Astrocyte (in vitro differentiated cells and primary cell): ENCODE measurements at places on chromosomes 11 and 22. TPM values are rescaled to one million over a fixed set of nuclear protein-coding genes. Genes with fewer than 3 reads are reported as not detected.

GRCh38 chr11:121589946-121590537 is 137.3 kb upstream of the SORL1-AS1 start:
- H3K27me3 ChIP-seq, result peaks cover 9% of the 10 kb centered on the region
- H3K36me3 ChIP-seq, result no peaks in the 10 kb centered on the region
- no peak overlapping the region for H3K27ac ChIP-seq
- H3K4me3 ChIP-seq, result no peak overlapping the region
- H3K4me1 ChIP-seq, result peaks cover under 1% of the 10 kb centered on the region

DNA sequence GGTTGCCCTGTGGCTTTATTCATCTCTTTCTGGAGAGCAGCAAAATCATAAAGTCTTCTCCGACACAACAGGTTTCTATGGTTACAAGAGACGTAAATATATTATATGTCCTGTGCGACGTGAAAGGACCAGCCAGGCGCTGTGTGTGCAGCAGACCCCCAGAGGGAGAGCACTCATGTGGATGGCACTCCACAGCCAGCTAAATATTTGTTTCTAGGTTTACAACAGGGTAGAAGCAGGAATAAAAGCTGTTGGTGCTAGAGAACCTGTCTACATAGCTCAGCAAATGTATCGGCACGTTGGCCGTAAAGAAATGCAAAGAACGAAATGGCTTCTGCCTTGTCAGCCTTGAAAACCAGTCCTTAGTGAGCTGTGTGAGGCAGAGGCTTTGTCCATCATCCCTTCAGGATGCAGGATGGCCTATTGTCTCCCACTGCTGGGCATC is 133.8 kb upstream of the PITPNB start:
- DNase-seq, result no peak
- no peaks in the 10 kb centered on the region for H3K27me3 ChIP-seq
- no peaks in the 10 kb centered on the region for H3K36me3 ChIP-seq
- H3K27ac ChIP-seq, result no peak overlapping the region

DNA sequence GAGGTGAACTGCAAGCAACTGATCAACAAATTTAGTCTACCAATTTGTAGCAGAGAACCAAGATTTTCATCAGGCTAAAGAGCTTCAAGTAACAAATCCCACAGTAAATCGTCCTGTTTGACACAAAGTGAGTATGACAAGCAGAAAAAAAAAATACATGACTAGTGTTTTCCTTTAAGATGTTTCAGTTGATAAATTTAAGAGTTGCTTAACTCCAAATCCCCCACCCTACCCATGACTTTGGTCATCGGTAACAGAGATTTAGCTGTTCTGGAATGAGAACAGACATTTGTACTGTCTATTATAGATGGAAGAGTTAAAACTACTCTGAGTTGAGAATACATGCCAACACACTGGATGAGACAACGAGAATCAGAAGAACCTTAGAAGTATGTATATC is 165.0 kb upstream of the MTMR2 start:
- no peak overlapping the region for H3K4me3 ChIP-seq
- H3K36me3 ChIP-seq, result peaks cover 11% of the 10 kb centered on the region
- H3K27me3 ChIP-seq, result no peaks in the 10 kb centered on the region

DNA sequence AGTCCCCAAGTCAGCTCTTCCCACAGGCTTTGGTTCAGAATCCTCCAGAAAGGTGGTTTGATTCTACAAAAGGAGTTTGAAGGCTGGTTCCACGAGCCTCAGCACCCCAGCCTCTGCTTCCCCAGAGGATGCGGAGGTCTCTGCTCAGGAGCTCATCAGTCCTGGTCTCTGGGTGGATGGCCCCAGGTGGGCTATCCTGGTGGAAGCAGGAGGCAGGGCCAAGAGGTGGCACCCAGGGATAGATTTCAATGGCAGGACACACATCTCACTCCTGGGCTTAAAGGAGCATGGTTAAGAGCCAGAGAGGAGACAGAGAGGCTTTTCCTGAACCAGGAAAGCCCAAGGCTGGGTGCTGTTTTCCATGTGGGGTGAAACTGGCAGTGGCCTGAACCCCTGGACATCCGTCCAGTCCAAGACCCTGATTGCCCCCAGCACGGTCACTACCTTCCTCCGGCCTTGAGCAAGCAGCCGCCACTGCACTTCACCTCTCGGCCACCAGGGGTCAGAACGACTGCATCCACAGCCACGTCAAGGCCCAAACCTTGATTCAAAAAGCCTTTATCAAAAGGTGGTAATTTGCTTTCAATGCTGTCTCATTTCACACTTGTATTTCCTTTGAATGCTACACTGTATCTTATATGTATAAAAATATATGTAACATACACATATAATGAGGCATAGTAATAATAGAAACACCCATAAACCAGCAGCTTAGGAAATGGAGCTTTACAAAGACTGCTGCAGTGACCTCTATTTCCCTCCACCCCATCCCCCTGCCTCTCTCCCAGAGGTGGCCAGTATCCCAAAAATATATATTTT is 19.3 kb upstream of the FXYD2 start:
- DNase-seq, result peak; percentile 20
- H3K36me3 ChIP-seq, result no peaks in the 10 kb centered on the region
- no peaks in the 10 kb centered on the region for H3K4me1 ChIP-seq
- no peak overlapping the region for H3K4me3 ChIP-seq

DNA sequence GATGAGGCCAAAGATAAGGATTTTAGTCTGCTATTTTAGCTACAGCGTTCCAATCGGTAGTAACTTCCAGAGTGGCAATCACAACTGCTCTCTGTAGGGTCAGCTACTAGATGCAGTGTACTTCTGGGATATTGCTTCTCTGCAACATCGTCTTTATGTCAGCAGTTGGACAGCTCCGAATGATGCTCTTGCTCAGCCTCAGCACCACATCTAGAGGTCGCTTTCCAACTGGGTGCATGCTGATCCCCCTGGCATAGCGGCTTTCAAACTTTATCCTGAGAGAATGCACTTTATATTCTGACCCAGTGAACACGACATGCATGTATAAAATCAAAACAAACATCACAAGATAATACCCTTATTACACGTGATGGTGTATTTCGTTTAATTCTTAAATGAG is 219.6 kb downstream of the C11orf87 start:
- H3K4me1 ChIP-seq, result no peaks in the 10 kb centered on the region
- no peak overlapping the region for H3K27ac ChIP-seq
- H3K27me3 ChIP-seq, result no peaks in the 10 kb centered on the region
- no peaks in the 10 kb centered on the region for H3K36me3 ChIP-seq
- DNase-seq, result peak; percentile 47
- H3K4me3 ChIP-seq, result no peak overlapping the region

DNA sequence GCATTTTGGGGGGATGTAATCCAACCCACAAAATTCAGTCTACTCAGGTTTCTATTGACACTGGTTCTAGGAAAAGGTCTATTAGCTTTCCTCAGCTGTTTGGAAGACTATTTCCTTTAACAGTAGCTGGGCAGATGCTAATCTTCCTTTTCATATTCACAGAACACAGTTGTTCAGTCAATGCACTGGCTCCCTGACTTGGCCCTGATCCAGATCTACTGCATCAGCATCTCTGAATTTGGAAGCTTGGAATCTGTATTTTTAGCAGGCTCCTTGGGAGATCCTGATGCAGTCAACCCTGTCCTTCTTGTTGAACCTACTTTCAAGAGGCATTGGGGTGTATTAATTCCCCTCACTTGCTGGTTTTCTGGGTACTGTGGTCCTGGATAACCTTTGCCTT is 6.3 kb downstream of the HTATIP2 start:
- DNase-seq, result no peak
- H3K4me3 ChIP-seq, result no peak overlapping the region
- no peaks in the 10 kb centered on the region for H3K27me3 ChIP-seq

- H3K4me3 ChIP-seq, result no peak overlapping the region
- no peak for DNase-seq
- no peaks in the 10 kb centered on the region for H3K27me3 ChIP-seq
- peaks cover 23% of the 10 kb centered on the region for H3K4me1 ChIP-seq
- H3K27ac ChIP-seq, result no peak overlapping the region
Observed at GRCh38 chr22:35482974-35483373, 57.7 kb upstream of the RASD2 start.

- H3K36me3 ChIP-seq, result no peaks in the 10 kb centered on the region
- H3K27ac ChIP-seq, result no peak overlapping the region
- no peak overlapping the region for H3K4me3 ChIP-seq
Observed at GRCh38 chr11:19284881-19285280, 44.1 kb upstream of the E2F8 start.

GRCh38 chr22:50008151-50009040 is 4.2 kb downstream of the IL17REL start:
- no peaks in the 10 kb centered on the region for H3K36me3 ChIP-seq
- peaks cover 35% of the 10 kb centered on the region for H3K27me3 ChIP-seq
- H3K27ac ChIP-seq, result no peak overlapping the region
- no peaks in the 10 kb centered on the region for H3K4me1 ChIP-seq

- no peak overlapping the region for H3K27ac ChIP-seq
- H3K4me3 ChIP-seq, result no peak overlapping the region
- DNase-seq, result no peak
Observed at GRCh38 chr11:64313491-64314145, 3.7 kb downstream of the TRMT112 start.

- no peaks in the 10 kb centered on the region for H3K36me3 ChIP-seq
- no peaks in the 10 kb centered on the region for H3K4me1 ChIP-seq
- no peak for DNase-seq
- no peaks in the 10 kb centered on the region for H3K27me3 ChIP-seq
Observed at GRCh38 chr11:127470306-127470884, 469.8 kb upstream of the KIRREL3 start.

DNA sequence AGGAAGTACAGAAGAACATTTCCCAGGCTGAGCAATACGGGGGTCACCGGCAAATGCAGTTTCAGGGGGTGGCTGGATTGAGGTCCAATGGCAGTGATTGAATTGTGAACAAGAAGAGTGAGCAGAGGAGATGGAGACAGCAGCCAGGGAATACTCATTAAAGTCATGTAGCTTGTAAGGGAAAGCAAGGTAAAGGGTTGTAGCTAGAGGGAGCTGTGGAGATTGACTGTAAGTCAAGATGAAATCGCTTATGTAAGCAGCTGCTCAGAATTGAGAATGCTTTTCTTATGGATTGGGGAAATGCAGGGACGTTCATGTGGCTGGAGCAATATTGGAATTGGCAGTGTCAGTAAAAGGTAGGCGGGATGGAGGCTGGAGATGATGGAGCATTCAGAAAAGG is 111.4 kb upstream of the TBCEL start:
- peaks cover 2% of the 10 kb centered on the region for H3K27me3 ChIP-seq
- no peak overlapping the region for H3K4me3 ChIP-seq
- H3K27ac ChIP-seq, result no peak overlapping the region
- H3K4me1 ChIP-seq, result no peaks in the 10 kb centered on the region

DNA sequence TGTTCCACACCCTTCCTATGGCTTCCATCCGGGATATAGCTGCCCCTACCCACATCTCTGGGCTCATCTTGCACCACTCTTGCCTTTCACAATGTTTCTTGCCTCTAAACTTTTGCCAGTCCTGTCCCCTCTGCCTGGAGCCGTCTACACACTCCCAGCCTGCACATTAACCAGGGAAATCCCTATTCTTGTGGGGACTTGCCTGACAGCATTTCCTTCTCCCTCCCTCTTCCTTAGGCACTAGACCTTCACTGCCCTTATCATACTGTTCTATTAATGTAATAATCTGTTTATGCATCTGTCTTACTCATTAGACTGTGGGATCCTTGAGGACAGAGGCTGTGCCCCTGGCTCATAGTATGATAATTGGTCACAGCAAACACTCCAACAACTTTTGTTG is 5.8 kb upstream of the TTC12 start:
- no peak overlapping the region for H3K4me3 ChIP-seq
- no peaks in the 10 kb centered on the region for H3K36me3 ChIP-seq
- no peaks in the 10 kb centered on the region for H3K27me3 ChIP-seq
- DNase-seq, result no peak
- H3K27ac ChIP-seq, result no peak overlapping the region

DNA sequence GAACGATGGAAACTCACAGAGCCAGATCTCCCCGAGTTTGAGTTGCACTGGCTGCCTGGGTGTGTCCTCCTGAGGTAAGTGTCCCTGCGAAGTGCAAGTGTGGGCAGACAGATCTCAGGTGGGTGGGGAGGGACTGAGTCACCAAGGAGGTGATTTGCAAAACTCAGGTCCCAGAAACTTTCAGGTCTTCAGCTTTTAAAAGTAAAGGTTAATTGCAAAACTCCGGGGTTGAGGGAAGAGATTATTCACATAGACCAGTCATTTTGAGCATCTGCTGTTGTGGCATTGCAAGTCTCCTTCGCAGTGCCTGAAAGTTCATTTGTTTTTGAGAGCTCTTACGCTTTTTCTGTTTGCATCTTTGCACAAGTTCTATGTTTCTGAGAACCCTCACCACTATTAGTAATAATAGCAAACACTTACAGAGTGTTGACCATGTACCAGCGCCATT is 7.1 kb downstream of the CD44 start:
- peaks cover 12% of the 10 kb centered on the region for H3K36me3 ChIP-seq
- no peak for DNase-seq
- no peaks in the 10 kb centered on the region for H3K27me3 ChIP-seq
- H3K27ac ChIP-seq, result no peak overlapping the region
- no peak overlapping the region for H3K4me3 ChIP-seq

GRCh38 chr22:19068784-19069271 is 53.4 kb downstream of the DGCR2 start:
- no peak overlapping the region for H3K27ac ChIP-seq
- H3K36me3 ChIP-seq, result no peaks in the 10 kb centered on the region
- H3K4me3 ChIP-seq, result no peak overlapping the region
- H3K27me3 ChIP-seq, result no peaks in the 10 kb centered on the region
- peaks cover 8% of the 10 kb centered on the region for H3K4me1 ChIP-seq

GRCh38 chr11:26985943-26986342 is 8.0 kb upstream of the FIBIN start:
- no peak overlapping the region for H3K27ac ChIP-seq
- H3K27me3 ChIP-seq, result no peaks in the 10 kb centered on the region
- no peak overlapping the region for H3K4me3 ChIP-seq
- no peaks in the 10 kb centered on the region for H3K4me1 ChIP-seq
- H3K36me3 ChIP-seq, result no peaks in the 10 kb centered on the region
- peak; percentile 52 for DNase-seq

DNA sequence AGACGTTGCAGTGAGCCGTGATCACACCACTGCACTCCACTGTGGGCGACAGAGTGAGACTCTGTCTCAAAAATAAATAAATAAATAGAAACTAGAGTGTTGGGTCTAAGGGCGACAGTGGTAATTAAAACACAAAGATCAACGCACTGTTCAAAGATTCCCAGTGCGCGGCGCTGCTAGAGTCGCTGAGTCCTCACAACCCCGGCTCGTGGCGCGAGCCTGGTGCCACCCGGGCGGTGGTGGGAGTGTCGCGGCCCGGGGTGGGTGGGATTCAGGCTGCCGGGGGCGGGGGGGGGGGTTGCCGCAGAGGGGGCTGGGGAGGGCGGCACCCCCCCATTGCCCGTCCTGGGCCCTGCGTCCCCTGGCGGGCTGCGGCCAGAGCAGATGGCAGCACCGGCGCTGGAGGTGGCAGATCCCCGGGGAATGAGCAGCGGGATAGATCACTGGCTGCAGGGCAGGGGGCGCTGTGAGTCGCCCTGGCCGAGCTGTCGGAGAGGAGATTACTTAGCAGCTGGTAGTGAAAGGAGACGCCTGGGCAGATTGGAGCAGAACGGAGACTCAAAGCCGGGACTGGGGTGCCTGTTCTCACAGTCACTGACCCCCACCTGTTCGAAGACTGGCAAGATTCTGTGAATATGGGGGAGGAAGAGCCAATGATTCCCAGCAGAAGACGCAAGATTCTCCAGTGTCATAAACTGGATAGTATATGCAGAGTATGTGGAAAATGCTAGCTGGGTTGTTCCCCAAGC is 30.2 kb upstream of the APOBEC3A start:
- DNase-seq, result peak; percentile 39
- H3K27ac ChIP-seq, result no peak overlapping the region
- H3K27me3 ChIP-seq, result peaks cover 5% of the 10 kb centered on the region

The SLC22A8 gene
- total RNA-seq, result not detected in 2 replicates

The PRR33 gene
- not detected in 2 replicates for total RNA-seq

The OR51B4 gene
- total RNA-seq, result not detected in 2 replicates

The INTS4 gene
- total RNA-seq, result 32.2 and 35.0 TPM in 2 replicates

The C11orf87 gene
- 0.07 TPM in 1 of 2 replicates, not detected in the other for total RNA-seq

The NCR3LG1 gene
- total RNA-seq, result 3.1 and 3.3 TPM in 2 replicates

The PHOX2A gene
- total RNA-seq, result 0.36 TPM in 1 of 2 replicates, not detected in the other

The GGTLC2 gene
- not detected in 2 replicates for total RNA-seq
